ENCODE measurements at places on chromosomes 4 and X. TPM values are rescaled to one million over a fixed set of nuclear protein-coding genes. Genes with fewer than 3 reads are reported as not detected.

Gene LAGE3
- 32.7 TPM for total RNA-seq

DNA sequence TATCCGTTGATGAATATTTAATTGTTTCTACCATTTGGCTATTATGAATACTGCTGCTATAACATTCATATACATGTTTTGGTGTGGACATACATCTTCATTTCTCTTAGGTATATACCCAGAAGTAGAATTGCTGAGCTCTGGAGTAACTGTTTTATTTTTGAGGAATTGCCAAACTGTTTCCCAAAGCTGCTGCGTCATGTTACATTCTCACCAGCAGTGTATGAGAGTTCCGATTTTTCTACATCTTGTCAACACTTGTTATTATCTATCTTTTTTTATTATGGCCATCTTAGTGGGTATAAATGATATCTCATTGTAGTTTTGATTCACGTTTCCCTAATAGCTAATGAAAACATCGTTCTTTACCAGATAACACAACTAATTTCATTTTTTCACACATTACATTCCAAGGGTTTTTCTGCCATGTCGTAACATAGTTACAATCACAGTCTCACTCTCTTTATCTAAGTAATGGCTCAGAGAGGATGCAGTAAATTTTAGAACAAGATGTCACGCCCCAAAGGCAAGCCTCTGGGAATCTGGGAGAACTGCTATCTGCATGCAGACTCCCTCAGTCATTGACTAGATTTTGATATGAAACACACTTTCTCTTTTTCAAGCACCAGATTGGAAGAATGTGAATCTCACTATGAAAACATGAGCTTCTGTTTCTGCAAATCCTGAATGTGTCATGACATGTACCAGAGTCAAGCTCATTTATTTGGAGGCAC is 10.3 kb downstream of the ARHGAP6 start:
- no peak for DNase-seq
- no peak overlapping the region for H3K4me3 ChIP-seq
- no peak overlapping the region for H3K27ac ChIP-seq
- no peaks in the 10 kb centered on the region for H3K36me3 ChIP-seq

Gene CNGA1
- 0.16 TPM for total RNA-seq

Gene LUZP4
- total RNA-seq, result not detected

DNA sequence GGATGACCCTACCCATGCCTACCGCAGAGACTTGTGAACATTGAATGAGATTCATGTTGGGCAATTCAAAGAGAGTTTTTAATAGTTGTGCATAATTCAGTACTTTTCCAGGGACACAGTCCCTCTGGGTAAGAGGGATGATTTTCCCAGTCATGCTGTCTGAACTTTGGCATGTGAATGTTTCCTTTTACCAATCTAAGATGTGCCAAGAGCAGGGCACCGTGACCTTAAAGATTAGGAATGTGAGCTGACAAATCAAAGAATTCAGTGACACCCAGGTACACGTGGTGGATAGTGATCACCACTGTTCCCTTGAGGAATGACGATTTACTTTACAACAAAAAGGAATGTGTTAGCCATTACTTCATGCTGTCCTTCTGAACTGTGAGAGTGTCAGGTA is 515.6 kb downstream of the PPARGC1A start:
- DNase-seq, result no peak
- no peak overlapping the region for H3K4me3 ChIP-seq
- H3K4me1 ChIP-seq, result no peaks in the 10 kb centered on the region
- no peaks in the 10 kb centered on the region for H3K27me3 ChIP-seq

Gene UBL4A
- 51.0 TPM for total RNA-seq

DNA sequence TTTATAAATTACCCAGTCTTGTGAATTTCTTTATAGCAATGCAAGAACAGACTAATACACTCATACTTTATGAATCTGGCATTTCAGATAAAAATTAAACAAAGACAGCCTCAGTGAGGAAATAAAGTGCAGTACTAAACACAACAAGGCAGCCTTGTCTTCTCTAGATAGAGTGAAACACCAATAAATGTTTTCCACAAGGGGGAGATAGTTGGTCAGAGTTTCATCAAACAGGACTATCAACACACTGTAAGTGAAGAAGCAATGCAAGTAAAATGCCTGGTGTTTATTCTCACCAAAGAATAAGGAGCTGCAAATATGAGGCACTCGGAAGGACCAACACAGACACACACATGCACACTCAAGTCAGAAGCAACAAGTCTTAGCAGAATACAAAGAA is 62.8 kb downstream of the FAM9B start:
- no peaks in the 10 kb centered on the region for H3K36me3 ChIP-seq
- no peak overlapping the region for H3K4me3 ChIP-seq
- DNase-seq, result no peak
- H3K27me3 ChIP-seq, result no peaks in the 10 kb centered on the region

DNA sequence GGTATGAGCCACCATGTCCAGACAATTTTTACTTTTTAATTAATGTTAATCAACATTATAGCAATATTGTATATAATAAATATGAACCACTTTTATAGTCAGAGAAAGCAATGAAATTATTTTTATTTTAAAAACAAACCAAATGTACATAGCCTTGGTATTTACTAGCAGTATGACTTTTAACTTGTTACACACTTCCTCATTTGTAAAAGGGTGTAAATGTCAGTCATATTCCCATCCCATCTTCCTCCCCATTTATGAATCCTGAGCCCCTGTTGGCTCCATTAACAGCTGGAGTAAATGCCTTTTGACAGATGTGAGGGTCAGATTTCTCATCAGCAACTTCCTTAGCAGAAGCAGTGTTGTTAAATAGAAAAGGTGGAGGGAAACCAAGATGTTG is 179.6 kb upstream of the SPRY1 start:
- H3K4me1 ChIP-seq, result peaks cover 11% of the 10 kb centered on the region
- H3K27me3 ChIP-seq, result no peaks in the 10 kb centered on the region
- DNase-seq, result no peak
- H3K36me3 ChIP-seq, result no peaks in the 10 kb centered on the region

Gene ASB12
- total RNA-seq, result not detected

DNA sequence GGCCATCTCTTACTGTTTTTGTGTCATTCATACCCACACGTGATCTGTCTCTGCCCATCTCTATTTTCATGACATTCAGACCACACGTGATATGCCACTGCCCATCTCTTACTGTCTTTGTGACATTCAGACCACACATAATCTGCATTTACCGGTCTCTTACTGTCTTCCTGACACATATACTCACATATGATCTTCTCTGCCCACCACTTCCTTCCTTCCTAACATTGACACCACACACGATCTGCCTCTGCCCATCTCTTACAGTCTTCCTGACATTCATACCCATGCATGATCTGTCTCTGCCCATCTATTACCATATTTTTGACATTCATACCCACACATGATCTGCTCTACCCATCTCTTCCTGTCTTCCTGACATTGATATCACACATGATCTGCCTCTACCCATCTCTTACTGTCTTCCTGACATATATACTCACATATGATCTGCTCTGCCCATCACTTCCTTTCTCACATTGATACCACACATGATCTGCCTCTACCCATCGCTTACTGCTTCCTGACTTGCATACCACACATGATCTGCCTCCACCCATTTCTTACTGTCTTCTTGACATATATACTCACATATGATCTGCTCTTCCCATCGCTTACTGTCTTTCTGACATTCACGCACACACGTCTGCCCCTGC is 36.1 kb downstream of the SCML1 start:
- H3K36me3 ChIP-seq, result no peaks in the 10 kb centered on the region
- no peaks in the 10 kb centered on the region for H3K4me1 ChIP-seq
- H3K4me3 ChIP-seq, result no peak overlapping the region
- DNase-seq, result no peak
- H3K27ac ChIP-seq, result no peak overlapping the region

- no peaks in the 10 kb centered on the region for H3K27me3 ChIP-seq
- no peak for DNase-seq
- no peaks in the 10 kb centered on the region for H3K4me1 ChIP-seq
These were observed 47.5 kb upstream of the STS start for GRCh38 chrX:7100022-7100421.

DNA sequence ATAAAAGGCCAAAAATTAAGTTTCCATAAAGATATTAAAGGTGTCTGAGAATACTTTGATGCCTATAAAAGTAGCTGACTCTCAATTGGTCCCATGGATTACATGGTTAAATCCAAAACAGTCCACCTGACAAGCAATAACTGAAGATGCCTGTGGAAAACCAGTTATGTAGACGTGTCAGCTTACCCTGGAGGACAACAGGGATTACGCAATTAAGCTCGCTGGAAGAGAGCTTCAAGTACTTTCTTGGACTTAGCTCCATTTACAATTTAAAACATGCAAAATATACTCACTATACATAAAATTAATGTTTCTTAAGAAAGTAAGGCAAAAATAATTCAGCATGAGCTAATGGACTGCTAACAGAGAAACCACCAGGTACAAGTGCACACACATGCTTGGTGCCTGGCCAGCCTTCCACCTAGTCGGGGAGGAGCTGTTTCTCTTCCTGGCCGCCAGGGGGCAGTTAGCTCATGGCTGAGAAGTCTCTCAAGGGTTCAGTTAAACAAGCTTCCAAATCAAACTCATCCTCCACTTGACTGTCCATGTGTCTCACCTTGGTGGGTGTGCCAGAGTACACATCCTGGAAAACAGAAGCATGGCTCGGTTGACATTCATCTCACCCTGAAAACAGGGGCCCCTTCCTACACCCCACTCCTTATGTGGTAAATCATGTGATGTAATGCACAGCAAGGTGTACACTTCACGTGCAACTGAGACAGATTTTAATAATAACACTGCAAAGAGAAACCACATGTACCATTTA is 9.2 kb upstream of the FAM53A start:
- DNase-seq, result peak; percentile 88
- H3K36me3 ChIP-seq, result peaks cover 79% of the 10 kb centered on the region
- no peak overlapping the region for H3K4me3 ChIP-seq
- H3K27ac ChIP-seq, result no peak overlapping the region

DNA sequence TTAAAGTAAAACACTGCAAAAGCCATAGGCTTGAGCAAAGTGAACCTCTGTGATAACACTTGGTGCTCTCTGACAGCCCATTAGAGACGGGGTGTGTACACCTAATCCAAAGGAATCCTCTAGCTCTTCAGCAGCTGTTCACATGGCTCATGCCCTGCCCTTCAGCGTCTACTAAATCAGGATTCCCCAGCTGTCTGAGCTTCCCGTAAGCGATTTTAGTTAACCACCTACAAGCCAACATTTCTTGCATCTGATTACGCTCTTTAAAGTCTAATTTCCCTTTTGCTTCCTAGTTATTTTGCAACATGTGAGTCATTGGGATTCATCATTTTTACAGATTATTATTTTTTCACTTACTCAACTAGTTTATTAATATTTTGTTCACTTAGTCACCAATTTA is 6.5 kb downstream of the DMD start:
- H3K27ac ChIP-seq, result peak overlapping the region; percentile 81
- H3K4me3 ChIP-seq, result peak overlapping the region; percentile 21
- no peaks in the 10 kb centered on the region for H3K4me1 ChIP-seq
- no peak for DNase-seq
- H3K27me3 ChIP-seq, result no peaks in the 10 kb centered on the region
- no peaks in the 10 kb centered on the region for H3K36me3 ChIP-seq

Gene CCKAR
- not detected for total RNA-seq

DNA sequence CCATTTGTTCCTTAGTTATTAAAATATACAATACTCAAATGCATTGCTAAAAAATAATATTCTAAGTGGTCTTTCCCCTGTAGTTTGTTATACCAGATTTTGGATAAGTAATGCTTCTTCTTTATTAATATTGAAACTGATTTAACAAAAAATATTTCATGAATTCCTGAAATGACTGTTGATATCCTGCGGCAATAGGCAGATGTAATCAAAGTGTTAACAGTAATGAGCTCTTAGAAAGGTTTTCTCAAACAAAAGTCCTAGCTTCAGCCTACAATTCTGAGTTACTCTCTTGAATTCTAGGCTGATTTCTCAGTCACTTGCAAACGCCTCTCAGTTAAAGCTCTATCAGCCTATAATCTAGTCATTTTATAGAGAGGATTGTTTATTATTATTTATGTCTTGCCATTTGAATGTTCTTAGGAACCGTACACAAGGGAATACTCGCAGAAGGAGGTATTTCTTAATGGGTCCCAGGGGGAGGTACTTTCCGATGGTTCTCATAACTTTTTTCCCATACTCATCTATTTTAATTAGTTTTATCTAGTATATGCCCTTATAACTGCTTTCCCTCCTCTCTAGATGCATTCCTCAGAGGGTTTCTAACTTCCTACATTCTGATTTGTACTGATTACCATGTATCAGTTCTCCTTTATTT is 96.8 kb downstream of the FNIP2 start:
- H3K4me3 ChIP-seq, result no peak overlapping the region
- no peak overlapping the region for H3K27ac ChIP-seq
- no peak for DNase-seq
- H3K36me3 ChIP-seq, result peaks cover 3% of the 10 kb centered on the region

- H3K27ac ChIP-seq, result no peak overlapping the region
- no peak for DNase-seq
- H3K36me3 ChIP-seq, result no peaks in the 10 kb centered on the region
- no peaks in the 10 kb centered on the region for H3K27me3 ChIP-seq
- no peak overlapping the region for H3K4me3 ChIP-seq
- H3K4me1 ChIP-seq, result no peaks in the 10 kb centered on the region
These were observed 2.5 kb upstream of the SPANXD start for GRCh38 chrX:141701072-141701471.

DNA sequence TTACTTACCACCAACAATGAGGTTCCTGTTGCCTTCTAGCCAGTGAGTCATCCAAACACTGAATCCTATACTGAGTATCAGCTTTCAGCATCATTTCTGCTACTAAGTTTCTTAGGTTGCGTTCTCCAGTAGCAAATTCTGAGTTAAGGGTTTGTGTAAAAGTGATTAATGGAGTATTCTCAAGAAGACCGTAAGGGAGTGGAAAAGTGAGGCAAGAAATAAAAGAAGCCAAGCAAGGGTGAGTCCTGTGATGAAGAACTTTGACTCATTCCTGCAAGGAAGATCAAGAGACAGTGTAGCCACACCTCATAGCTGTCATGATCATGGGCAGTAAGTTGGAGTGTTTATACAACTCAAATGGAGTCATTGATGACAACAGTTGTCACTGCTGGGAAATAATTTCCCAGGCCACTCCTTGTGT is 446.2 kb downstream of the RAPGEF2 start:
- no peak overlapping the region for H3K4me3 ChIP-seq
- H3K36me3 ChIP-seq, result no peaks in the 10 kb centered on the region
- no peaks in the 10 kb centered on the region for H3K27me3 ChIP-seq
- no peaks in the 10 kb centered on the region for H3K4me1 ChIP-seq
- no peak for DNase-seq
- H3K27ac ChIP-seq, result no peak overlapping the region

DNA sequence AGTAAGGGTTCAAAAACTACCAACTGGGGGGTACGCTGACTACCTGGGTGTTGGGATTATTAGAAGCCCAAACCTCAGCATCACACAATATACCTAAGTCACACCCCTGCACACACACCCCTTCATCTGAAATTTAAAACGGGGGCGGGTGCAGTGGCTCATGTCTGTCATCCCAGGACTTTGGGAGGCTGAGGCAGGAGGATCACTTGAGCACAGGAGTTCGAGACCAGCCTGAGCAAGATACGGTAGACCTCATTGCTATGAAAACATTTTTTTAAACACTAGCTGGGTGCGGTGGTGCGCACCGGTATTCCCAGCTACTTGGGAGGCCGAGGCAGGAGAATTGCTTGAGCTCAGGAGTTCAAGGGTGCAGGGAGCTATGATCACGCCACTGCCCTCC is 331.0 kb downstream of the ASMT start:
- no peaks in the 10 kb centered on the region for H3K27me3 ChIP-seq
- no peak for DNase-seq
- H3K36me3 ChIP-seq, result no peaks in the 10 kb centered on the region
- H3K27ac ChIP-seq, result no peak overlapping the region
- no peak overlapping the region for H3K4me3 ChIP-seq
- H3K4me1 ChIP-seq, result no peaks in the 10 kb centered on the region
